ENCODE measurements at places on chromosomes 2 and 18.

GRCh38 chr2:216985658-216986141 lies 125.8 kb upstream of the TNP1 start:
- no peak for DNase-seq

DNA sequence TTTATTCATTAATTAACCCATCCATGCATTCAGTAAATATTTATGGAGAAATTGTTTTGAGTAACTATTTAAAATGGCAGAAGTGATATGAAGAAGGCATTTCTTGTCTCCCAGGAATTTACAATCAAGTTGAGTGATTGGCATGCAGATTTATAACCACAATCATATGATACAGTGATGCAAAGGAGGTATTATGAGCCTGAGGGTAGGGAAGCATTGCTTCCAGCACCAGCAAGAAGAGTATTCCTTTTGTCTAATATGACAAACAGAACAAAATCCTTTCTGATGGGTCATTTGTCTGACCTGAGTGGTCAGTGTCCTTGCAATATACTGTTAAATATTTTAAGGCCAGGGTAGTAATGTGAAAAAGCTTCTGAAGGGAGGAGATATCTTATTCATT lies 244.2 kb upstream of the RGPD4 start:
- DNase-seq: no peak

DNA sequence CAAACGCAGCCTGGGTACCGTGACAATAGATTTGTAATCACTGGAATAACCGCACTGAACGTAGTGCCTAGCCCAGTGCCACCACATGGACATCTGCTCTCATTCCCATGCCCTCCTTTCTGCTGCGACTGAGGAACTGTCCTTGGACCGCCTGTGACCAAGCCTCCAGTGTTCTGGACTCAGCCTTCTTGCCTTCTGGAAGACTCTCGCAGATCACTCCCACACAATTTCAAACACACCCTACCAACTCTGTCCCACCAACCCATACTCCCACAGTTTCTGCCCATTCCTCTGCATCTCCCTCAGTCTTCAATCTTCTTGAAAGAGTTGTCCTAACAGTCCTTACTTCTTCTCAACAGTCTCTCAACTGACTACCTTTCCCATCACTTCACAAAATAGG lies 2.1 kb downstream of the RNF149 start:
- DNase-seq: no peak

DNA sequence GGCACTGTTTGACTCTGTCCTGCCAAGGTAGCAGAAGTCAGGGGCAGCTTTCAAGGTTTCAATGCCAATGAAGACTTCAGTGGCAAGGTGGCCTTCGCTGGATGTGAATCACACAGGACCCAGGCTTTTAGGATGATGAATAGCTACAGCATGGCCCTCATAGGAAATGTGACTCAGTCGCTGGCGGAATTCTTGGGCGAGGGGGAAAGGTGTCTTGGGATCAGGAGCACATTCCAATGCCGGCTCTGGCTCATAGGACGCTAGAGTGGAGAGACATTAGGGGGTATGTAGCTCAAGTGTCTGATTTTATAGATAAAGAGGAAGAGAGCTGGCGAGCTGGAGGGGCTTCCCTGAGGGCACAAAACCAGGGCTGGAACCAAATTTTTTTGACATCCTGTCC lies 68.6 kb downstream of the SMIM21 start:
- no peak for DNase-seq

DNA sequence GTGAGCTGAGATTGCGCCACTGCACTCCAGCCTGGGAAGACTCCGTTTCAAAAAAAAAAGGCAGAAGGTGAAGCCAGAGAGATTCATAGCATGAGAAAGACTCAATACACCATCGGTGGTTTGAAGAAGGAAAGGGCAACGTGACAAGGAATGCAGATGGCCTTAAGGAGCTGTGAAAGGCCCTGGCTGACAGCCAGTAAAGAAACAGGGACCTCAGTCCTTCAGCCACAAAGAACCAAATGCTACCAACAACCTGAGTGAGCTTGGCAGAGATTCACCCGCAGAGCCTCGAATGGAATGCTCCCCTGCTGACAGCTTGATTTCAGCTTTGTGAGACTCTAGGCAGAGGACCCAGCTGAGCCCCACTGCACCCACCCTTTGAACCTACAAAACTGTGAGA lies 154.9 kb upstream of the NDUFV2 start:
- DNase-seq: no peak

DNA sequence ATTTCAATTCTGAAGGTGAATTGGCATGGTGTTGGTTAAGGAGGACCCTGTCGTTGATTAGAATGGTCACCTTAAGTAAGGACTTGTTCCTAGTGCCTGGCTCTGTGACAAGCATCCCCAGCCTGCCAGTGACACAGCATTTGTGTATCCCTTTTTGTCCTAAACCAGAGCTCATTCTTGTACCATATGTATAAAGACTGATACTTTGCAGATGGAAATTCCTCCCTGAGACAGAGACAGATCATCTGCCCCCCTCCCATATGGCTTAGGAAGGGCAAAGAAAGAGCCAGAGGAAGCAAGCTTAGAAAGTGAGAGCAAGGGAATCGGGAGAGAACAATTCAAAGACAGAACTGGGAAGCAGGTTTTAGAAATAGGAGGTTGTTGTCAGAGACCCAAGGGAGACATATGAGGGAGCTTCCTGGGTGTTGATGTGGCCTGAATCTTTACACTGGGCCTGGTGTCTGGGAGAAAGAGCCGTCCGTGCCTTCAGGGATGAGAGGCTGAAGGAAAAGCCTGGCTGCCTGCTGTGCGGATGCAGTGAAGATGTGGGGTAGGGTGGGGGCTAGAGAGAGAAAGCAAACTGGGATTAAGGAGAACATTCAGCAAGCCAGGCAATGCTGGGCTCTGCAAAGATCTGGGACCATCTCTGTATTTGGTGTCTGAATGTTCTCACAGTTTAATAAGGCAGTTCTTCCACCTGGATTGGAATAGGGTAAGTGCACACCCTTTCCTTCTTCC lies 13.2 kb upstream of the CHRNA1 start:
- no peak for DNase-seq

DNA sequence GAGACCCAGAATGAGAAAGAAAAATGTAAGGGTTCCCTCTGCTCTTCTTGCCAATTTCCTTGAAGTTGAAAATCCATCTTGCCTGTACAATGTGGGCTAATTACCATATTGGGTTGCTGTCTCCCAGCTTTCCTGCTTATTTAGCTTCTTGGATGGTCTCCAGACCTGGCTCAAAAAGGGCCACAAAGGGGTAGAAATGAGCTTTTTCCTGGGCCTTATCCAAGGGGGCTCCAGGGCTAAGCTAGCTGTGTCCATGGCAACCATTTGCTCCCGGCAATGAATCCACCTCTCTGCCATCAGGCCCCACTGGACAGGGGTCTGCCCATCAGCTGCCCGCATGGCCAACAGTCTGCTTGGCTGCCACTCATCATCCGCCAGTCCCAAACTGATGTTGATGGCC lies 85.0 kb downstream of the BOD1L2 start:
- no peak for DNase-seq

DNA sequence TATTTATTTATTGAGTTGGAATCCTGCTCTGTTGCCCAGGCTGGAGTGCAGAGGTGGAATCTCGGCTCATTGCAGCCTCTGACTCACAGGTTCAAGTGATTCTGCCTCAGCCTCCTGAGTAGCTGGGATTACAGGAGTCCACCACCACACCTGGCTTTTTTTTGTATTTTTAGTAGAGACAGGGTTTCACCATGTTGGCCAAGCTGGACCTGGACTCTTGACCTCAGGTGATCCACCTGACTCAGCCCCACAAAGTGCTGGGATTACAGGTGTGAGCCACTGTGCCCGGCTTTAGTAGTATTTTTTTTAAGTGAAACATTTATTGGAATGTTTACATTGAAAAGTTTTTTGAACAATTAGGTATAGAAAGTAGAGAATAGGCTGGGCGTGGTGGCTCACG lies 23.9 kb downstream of the SLC20A1 start:
- no peak for DNase-seq

DNA sequence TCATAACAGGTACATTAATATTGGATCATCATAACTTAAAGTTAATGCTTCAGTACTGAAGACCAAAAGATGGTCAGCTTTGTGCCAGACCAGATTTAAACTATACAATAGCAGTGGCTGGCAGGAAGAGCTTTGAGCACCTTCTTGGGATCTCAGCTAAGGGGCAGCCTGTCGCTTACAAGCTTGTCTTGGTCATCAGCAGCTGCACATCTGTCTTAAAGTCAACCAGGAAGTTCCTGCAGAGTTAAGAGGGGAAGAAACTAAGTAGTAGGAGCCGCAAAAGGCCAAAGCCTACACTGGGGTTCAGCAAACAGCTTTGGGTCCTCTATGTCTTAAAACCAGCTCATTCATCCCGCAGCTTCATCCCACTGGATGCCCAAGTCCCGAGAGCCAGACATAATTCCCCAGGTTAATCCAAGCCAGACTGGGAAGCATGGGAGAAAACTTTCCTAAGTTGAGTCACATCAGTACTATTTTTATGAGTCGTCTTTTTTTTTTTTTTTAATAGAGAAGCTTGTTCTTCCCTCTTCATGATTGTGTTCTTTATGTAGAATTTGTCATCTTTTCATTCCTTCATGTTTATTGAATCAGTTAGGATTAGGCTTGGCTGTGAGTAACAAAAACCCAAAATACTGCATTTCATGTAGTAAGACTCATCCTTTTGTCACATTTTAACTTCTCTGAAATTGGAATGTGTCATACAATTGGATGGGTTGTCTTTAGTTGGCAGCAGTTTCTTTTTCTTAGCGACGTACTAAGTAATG lies 59.3 kb downstream of the SERTAD2 start:
- DNase-seq: no peak

GRCh38 chr2:230658877-230659652 lies 53.6 kb upstream of the CAB39 start:
- no peak for DNase-seq

- no peak for DNase-seq
Observed at GRCh38 chr2:240623531-240624010, 1.7 kb upstream of the GPR35 start.

DNA sequence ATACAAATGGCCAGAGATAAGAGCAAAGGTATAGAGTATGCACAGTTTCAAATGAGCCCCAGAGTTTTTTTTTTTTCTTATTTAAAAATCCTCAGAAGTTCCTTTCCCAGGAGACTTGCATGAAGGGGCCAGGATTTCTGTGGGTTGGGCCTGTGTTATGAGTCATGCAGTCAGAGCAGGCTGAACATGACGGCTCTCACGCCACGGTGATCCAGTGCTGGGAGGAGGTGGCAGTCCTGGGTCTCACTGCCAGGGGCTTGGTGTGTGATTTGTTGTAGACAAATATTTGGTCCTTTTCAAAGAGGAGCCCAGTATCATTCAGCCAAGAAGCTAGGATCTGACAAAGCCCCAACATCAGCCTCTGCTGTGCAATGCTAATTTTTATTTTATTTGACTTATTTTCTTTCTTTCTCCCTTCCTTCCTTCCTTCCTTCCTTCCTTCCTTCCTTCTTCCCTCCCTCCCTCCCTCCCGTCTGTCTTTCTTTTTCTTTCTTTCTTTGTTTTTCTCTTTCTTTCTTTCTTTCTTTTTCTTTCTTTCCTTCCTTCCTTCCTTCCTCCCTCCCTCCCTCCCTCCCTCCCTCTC lies 10.4 kb upstream of the KCNE4 start:
- peak; percentile 74 for DNase-seq

Measured in thoracic aorta (tissue), 2 donors.